ENCODE measurements at places on chromosomes 1 and 21. TPM values are rescaled to one million over a fixed set of nuclear protein-coding genes. Genes with fewer than 3 reads are reported as not detected.

The LCE2A gene
- not detected for polyA plus RNA-seq

DNA sequence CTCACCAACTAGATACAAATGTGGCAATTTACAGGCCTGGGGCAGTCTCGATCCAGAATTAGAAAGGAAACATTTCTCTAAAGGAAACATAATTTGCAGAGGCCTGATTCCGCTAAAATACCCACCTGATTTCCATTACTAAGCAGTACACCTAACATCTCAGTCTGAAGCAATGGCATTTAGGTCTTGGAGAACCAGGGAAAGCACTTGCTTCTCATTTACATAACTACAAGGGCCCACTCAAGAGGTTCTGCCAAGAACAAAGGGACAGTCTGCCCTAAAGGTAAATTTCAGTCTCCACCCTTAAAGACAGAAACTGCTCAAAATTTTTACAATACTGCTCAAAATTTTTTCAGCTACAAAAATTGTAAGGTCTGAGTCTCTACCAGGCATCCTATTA lies 123.7 kb upstream of the GJB5 start:
- DNase-seq = no peak

GRCh38 chr1:96973605-96974004 lies 252.0 kb downstream of the PTBP2 start:
- no peak for DNase-seq

DNA sequence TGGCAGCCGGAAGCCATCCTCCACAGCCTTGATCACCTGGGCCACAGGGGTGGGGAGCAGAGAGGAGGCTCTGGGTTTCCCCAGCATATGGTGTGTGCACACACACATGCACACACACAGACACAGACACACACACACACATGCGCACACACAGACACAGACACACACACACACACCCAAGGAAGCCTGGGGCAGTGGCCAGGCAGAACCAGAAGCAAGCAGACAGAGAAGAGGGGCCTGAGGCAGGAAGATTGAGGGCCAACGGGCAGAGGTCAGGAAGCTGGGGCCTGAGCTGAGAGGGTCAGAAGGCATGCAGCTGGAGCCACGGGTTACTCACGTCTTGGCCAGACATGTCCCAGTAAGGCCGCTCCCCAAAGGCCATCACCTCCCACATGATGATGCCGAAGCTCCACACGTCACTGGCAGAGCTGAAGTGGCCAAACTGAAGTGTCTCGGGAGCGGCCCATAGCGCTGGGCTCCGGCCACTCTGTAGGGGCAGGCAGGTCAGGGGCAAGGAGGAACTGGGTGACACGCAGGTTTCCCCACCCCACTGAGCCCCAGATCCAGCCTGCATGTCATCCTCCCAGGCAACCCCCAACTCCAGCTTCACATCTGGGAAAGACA lies 27.4 kb downstream of the CDCA8 start:
- DNase-seq = no peak

GRCh38 chr1:247639381-247639981 lies 34.1 kb downstream of the OR2G3 start:
- peak; percentile 29 for DNase-seq

DNA sequence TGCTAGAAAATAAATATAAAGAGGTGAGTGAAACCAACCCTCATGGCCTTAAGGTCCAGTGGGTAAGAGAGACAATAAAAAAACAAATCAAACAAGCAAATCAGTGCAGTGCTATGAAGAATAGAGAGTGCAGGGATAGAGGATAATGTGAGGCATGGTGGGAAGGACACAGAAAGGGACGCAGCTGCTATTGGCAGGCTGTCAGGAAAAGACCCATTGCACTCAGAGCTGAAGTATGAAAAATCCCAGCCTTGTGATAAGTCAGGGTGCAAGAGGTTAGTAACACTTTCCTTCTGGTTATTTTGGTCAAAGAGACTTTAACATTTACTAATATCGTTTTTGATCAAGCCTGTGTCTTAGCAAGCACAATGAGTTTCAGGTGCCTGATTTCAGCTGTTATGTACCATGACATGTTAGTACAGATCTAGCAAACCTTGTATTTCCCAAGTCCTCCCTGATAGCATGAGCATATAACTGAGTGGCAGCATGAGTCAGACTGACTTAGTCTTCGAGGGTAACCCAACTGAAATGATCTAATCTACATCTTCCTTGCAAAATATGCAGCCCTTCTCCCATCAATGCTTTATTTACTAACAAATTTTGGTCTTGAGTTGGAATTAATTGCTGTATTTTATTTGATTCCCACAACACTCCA lies 31.7 kb downstream of the CHML start:
- no peak for DNase-seq

DNA sequence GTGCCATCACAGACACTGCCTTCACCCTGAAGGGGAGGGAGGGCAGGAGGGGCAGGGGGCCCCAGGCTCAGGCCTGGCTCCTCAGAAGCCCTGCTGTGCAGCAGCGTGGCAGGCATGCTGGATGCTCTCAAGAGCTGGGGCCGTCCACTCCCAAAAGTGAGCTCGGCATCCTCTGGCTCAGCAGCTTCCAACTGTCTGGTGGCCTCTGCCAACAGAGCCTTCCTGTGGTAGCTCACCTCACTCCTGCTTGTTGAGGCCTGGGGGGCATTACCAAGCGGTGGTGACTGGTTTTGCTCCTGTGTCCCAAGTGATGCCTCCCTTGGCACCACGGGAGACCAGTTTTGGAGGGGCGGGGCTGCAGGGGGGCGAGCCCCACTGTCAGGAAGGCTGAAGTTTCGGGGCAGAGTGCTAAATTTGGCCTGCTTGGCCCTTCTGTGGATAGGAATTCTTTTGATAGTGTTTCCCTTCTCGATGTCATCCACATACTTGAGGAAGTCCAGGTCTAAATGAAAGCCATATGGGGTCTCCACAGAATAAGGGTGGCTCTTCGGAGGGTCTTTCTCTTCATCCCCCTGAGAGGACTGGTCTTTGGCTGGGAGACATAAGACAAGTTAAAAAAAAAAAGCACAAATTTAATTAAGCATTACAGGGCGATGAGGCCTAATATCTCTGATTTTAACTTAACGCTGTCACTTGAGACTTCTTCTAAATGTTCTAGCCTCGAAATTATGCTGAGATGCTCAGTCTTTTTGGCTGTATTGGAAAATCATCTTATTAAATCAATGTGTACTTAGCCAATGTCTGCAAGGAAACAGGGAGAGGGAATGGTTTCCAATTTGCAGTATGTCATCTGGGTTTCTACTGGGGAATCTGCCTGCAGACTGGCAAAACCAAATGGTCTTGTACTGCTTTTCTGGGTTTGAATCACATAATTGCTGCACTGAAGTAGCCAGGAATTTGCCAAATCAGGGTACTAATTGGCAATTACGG lies 44.4 kb downstream of the KANK4 start:
- no peak for DNase-seq

The CHML gene
- 28.1 TPM for polyA plus RNA-seq

DNA sequence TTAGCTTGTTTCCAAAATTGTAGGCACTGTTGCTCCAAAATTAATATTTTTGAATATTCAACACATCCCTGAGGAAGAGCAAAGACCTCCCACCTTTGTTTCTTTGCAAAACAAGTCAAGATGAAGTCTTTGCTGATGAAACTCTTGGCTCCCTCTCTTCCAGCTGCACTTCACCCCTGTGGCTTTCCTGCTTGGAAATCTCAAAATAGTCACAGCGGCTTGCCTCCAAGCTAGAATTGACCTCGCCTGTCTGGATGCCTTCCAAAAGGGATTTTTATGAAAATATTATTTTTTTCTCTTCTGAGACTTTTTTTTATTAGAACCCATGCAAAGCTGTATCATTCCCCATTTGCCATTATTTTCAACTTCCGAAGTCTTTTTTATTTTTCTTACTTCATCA lies 71.1 kb upstream of the MROH9 start:
- no peak for DNase-seq

- DNase-seq = no peak
Observed at GRCh38 chr1:172393354-172393753, 27.1 kb upstream of the C1orf105 start.

The BGLAP gene
- polyA plus RNA-seq = 1.7 TPM

- no peak for DNase-seq
Observed at GRCh38 chr1:63611231-63611630, 18.0 kb downstream of the PGM1 start.

DNA sequence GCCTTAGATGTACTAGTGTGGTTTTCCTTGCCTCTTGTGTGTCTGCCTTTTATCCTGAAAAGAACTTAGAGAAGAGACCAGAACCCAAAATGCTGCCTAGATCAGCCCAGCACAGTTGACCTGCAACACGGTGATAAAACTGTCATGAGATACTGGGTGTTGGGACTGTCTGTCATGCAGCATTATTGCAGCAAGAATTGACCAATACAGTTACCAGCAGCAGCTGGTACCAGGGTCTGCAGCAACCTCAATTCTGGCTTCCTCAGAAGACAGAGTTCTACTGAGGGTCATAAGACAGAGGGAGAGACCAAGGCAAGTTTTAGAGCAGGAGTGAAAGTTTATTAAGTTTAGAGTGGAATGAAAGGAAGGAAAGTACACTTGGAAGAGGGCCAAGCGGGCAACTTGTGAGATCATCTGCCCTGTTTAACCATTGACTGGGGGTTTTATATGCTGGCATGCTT lies 182.0 kb downstream of the DYRK1A start:
- DNase-seq = no peak

DNA sequence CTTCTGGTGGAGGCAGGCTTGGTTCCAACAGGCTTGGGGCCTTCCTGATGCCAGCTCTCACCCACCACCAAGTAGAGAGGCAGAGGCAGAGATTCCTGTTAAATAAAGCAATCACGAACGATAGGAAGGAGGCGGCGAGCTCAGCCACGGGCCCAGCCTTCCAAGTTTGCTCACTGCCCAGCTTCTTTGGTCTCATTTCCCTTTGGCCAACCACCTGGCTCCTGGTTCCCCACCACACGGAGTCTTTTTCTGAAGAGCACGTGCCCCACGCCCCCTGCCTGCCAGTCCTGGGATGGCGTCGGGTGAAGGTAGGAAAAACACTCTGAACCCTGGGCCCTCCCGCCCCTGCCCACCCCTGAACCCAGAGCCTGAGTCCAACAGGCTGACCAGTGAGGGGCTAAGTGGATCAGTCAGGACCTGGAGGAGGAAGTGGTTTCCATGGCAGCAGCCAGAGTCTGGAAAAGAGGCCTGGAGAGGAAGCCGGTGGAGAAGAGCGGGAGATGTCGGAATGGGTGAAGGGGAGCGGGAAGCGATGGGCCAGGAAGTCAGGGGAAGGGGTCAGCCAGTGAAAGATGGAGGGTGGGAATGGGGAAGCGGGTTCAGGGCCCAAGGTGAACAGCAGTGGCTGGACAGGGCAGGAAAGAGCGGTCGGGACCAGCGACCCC lies 158.2 kb upstream of the KLHDC7A start:
- no peak for DNase-seq

GRCh38 chr1:244304656-244305055 lies 147.1 kb downstream of the ADSS2 start:
- DNase-seq = no peak

The CRYBG2 gene
- polyA plus RNA-seq = 0.98 TPM

The FMO2 gene
- 0.40 TPM for polyA plus RNA-seq

The KRTAP11-1 gene
- not detected for polyA plus RNA-seq

The DLGAP3 gene
- polyA plus RNA-seq = 3.2 TPM

GRCh38 chr1:16612332-16613172 lies 812 bp downstream of the NBPF1 start:
- peak; percentile 88 for DNase-seq

The CYP4X1 gene
- 11.3 TPM for polyA plus RNA-seq

DNA sequence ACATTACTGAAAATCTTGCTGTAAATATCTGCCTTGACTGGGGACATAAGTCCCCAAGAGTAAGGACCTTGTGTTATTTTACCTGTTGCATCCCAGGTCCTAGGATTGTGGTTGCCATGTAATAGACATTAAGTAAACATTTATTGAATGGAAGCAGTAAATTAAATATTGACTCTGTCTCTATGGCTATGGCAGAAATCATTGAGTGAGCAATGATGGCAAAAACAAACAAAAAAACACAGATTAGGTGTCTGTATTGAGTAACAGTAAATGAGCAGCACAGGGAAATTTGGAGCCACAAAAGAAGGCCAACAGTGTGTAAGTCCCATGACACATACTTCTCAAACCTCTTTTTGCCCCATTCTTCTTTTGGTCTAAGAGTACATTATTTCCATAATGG lies 240.4 kb downstream of the NFIA start:
- no peak for DNase-seq

GRCh38 chr1:223256034-223256433 lies 107.9 kb downstream of the SUSD4 start:
- DNase-seq = no peak

DNA sequence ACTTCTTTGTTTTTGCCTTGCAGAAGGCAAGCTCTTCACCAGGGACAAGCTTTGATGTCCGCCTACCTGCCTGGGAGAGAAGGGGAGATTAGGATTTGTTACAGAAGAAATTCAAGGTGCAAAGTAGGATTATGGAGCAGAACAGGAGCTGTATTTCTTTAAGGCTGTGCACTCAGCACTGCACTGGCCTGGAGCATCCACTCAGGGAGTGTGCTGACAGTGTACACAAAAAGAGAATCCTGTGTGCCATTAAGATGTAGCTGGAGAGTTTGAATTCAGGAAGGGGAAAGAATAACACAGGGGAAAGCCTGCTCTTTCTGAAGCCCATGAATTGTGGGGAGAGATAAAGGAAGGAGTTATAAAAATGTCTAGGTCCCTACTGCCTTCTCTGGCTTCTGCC lies 137.7 kb upstream of the ETS2 start:
- DNase-seq = no peak

GRCh38 chr1:114081437-114082303 lies 72.0 kb downstream of the SYT6 start:
- DNase-seq = no peak

- no peak for DNase-seq
Observed at GRCh38 chr1:243680860-243681259, 169.2 kb downstream of the AKT3 start.

DNA sequence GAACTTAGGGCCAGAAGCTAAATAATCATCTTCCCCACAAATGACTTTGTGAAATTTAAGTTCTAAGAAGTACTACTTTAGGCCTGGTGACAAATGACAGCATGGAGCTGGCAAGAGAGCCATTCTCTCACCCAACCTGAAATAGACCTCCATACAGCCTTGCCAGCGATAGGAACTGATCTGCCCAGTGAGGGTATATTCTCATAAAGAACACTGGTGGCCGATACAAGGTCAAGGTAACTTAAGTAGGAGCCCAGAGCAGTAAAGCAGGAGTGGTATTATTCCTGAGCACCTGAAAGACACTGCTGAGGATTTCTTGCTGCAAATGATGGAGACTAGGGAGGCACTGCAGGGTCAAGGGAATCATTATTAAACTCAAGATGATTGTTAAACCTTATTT lies 2.6 kb upstream of the TTLL7 start:
- no peak for DNase-seq

DNA sequence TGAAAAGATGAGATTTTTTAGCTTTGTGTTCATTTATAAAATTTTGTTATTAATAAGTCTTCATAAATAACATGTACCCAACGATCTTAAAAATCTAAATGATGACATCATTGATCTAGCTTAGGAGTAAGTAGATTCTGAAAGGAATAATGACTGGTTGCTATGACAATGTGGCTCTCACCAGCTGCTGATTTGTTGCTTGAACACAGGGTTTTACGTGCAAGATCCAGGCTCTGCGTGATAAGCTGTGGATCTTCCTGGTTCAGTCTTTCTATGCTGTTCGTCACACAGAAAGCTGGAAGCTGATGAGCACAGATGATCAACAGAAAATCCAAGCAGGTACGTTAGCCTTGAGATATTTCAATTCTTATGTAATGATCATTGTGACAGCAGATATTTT lies 49.1 kb upstream of the C1orf146 start:
- DNase-seq = no peak
